ENCODE measurements at places on chromosomes 5 and 9. TPM values are rescaled to one million over a fixed set of nuclear protein-coding genes. Genes with fewer than 3 reads are reported as not detected.

DNA sequence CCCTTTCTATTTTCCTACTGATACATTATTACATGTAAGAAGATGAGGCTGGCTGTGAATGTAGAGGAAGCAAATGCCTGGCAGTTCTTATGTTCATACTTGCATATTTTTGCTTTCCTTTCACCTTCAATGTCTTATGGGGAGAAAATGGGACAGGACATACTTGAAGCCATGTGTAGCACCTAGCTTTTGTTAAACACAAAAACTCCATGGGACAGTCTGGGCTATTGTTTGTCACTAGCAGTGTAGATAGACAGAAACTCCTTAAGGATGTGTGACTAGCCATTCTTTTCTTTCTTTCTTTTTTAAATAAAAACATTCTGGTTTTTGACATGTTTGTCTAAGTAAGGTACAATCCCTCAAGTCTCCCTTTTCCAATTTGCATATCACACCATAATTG is 122.7 kb downstream of the ARL15 start:
- DNase-seq = no peak

DNA sequence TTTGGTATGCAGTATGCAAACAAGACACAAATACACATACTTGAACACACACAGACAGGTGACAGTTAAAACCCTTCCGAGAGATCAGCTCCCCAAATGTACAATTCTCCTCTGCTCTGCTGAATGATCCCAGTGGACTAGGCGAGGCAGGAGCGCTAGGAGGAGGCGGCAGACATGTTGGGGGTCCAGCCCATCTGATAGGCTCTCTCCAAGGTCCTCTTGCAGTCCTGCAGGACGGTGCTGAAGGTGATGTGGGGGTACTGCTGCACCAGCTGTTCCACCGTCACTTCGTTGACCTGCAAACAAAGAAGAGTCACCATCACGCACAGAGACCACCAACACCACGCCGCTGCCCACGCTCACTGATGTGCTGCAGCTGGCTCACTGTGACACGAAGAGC is 190.8 kb upstream of the EFNA5 start:
- DNase-seq = no peak

- no peak for DNase-seq
Observed at GRCh38 chr9:92707530-92707929, 37.6 kb upstream of the IPPK start.

RUSC2 gene
- polyA plus RNA-seq = 12.0 TPM

Data from large intestine (tissue), 12 donors.